ENCODE measurements at places on chromosomes 12 and 14.

GRCh38 chr12:11621797-11622423, 27.6 kb upstream of the ETV6 start:
- no peak for DNase-seq

GRCh38 chr12:117140397-117141096, 41.3 kb upstream of the TESC start:
- DNase-seq: no peak

DNA sequence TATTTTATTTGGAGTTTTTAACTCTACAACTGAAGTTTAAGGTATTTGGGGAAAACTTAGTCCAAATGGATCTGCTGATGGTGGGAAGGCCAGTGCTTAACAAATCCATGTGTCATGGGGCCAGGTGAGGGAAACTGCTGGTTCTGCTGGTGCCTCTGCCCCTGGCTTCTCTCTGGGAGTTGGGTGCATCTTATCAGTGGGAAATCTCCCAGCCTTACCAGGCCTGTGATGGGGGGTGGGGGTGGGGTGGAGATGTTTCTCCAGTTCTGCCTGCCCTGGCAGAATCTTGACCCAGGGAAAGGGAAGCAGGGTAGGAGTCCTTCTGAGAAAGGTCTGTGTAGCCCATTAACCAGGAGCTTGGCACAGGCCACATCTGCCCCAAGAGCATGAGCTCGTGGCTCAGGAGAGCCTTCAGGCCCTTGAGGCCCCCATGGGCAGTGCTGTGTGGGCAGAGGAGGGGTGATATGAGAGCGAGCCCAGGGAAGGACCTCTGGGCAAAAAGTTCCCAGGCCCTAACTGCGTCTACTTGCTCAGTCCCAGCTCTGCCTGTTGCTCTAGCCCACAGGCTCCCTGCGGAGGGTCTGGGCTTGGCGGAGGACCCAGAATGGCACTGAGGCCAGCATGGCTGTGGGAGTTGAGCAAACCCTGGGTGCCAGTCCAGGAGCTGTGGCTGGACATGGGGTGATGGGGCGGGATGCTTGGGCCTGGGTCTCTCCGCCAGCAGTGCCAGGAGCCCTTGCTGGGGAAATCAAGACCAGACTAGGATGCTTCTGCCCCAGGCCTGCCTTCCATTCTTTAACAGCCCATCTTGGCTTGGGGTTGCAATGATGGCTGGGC, 18.2 kb downstream of the VASH1 start:
- no peak for DNase-seq

- no peak for DNase-seq
Observed at GRCh38 chr14:83826838-83827237, 1703.1 kb upstream of the FLRT2 start.

- no peak for DNase-seq
Observed at GRCh38 chr14:106207316-106207715, 680.9 kb downstream of the TMEM121 start.

GRCh38 chr14:102930753-102931579, 8.5 kb downstream of the AMN start:
- no peak for DNase-seq

DNA sequence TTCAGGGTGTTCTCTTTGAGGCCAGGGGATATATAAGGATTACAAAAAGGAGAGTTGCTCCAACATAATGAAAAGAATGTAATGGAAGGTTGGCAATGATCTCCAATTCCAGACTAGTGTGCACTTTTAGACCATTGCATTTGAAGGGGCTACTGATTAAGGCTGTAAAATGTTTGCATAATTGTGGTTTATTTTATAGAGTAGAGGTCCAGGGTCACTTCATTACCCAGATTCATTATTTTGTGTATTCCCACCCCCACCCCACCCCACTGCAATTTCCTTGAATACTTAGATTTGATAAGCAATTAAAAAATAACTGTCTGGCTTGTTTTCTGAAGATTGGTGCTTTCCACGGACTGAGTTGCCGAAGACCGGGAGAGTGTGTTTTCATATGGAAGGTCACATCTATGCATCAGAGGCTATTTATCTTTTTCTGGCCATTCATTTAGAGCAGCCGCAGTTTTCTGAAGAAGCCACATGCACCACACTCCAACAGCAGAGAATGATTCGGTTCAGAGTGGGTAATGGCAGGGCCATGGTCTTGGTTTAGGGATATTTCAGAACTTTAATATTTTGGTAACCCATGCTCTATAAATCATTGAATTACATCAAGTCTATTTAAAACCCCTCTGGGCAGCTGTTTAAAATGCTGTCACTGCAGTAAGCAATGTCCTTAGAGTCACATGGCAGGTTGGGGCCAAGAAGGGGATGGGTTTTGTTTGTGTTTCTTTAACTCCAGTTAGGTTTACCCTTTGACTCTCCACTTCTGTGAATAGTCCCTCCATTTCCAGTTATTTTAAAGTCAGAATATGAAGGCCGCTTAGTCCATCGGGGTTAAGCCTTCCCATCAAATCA, 94.6 kb downstream of the TMEM30B start:
- DNase-seq: no peak

GRCh38 chr14:50062438-50063085, 53.8 kb downstream of the VCPKMT start:
- peak; percentile 42 for DNase-seq

DNA sequence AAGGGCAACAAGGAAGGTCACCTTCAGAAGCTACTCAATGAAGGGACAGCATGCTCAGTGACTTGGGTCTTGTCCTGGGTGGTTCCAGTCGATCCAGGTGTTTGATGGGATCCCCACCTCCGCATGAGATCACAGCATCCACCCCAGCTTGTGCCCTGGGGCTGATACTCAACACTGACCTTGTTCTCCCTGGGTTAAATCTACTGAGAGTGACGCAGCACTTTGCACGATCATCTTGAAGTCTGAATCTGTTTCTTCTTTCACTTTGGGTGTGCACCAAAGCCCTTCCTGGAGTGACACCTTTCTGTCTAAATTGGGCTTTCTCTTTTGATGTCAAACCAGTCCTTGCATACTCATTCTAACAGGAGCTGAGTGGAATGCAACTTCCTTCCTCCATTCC, 13.8 kb downstream of the NOS1 start:
- DNase-seq: no peak

- no peak for DNase-seq
Observed at GRCh38 chr12:103627189-103627855, 40.2 kb downstream of the STAB2 start.

- DNase-seq: peak; percentile 33
Observed at GRCh38 chr14:24368562-24369252, 723 bp downstream of the NFATC4 start.

DNA sequence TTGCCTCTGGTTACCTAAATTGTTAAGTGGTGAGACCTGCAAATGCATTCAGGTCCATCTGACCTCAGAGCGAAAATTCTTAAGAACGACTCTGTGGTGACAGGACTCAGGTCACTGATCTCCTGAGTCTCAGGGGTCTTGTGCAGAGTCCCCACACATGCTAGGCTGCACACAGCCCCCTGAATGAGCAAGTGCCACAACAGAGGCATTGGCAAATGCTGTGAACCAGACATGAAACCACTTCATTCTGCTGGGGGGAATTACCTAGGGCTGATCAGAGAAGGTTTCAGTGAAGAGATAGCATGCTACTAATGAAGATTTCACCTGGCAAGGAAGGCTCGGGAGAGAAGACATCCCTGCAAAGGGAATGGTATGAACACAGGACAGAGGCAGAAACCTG, 281.6 kb downstream of the ITPR2 start:
- DNase-seq: no peak

Data from HEK293T (cell line).